ENCODE measurements at places on chromosomes 13 and 19. TPM values are rescaled to one million over a fixed set of nuclear protein-coding genes. Genes with fewer than 3 reads are reported as not detected.

DNA sequence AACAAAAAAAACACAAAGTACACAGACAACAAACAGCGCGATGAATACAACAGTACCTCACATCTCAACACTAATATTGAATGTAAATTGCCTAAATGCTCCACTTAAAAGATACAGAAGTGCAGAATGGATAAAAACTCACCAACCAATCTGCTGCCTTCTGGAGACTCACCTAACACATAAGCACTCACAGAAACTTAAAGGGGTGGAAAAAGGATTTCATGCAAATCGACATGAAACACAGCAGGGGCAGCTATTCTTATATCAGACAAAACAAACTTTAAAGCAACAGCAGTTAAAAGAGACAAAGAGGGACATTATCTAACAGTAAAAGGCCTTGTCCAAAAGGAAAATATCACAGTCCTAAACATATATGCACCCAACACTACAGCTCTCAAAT is 209.5 kb downstream of the ABCC4 start:
- DNase-seq = no peak

- no peak for DNase-seq
These were observed 517.7 kb downstream of the MYO16 start for GRCh38 chr13:109146912-109147647.

DNA sequence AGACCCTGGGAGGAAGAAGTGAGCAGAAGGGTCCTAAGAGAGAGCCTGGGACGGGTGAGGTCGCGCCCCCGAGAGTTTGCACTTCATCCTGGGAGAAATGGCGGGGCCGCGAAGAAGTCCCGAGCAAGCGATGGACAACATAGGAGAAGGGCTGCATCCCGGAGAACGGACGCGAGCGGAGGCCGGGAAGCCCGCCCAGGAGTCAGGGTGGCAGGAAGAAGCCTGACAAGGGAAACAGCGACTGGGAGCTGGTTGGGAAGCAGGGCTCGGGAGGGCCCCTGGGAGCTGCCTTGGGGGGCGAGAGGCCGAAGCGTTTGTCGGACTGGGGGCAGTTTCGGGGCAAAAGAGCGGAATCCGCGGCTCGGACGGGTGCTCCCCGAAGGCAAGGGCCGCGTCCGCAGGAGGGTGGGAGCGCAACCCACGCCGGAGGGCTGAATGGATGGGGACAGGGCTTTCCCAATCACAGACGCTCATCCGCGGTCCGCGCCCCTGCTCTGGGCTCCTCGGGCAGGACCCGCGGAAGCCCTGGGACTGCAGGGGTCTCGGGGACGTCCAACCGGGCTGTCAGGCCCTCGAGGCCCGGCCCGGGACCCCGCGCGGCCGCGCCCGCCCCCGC is 469 bp downstream of the ABHD17A start:
- DNase-seq = no peak

DNA sequence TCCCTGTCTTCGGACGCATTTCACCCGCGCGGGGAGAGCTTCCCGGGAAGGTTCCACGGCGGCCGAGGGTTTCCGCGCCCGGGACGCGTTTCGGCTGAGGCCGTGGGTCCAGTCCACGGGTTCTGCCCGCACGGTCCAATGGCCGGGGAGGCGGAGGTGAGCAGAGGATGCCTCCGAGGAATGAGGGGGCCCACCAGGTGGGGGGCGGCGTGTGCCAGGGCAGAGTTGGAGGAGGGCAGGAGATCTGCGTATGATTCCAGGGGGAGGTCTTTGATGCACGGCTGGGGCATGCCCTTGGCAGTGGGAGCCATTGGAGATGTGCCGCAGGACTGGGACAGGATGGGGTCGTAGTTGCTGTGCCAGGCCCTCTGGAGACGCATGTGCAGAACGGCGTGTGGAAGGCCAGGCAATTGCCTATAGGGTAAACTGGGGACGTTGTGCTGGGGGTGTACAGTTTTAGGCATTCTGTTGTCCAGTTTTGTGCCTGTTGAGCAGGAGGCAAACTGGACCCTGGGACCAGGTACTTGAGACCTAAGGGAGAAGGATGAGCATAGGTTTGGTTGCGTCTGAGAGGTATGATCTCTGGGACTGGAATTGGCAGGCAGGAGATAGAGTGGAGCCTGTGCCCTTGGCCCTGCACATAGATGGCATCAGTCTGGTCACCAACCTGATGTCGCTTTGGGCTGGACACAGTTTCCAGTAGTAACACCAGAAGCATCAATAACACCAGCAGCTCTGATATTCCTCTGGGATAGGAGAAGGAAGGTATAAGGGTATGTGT is 751 bp downstream of the ZNF584 start:
- DNase-seq = no peak

GRCh38 chr13:78326633-78327032 is 276.7 kb downstream of the POU4F1 start:
- DNase-seq = no peak

DNA sequence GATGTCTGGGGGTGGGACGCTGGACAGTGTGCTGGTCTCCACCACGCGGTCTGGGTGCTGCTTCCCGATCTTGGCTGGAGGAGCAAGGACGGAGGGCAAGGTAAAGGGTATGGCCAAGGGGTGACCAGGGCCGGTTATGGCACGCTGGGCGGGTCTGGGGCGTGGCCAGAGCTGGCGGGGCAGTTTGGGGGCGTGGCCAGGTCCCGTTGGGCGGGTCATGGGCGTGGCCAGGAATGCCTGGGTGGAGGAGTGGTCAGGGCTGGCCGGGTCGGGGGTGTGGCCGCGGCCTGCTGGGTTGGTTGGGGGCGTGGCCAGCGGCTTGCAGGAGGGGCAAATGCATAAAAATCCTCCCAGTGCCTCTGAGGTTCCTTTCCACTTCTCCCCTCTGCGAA is 19.2 kb downstream of the GPX4 start:
- DNase-seq = peak; percentile 68

The WDR18 gene
- total RNA-seq = 55.5 TPM

GRCh38 chr19:49936549-49936948 is 7.2 kb upstream of the NUP62 start:
- DNase-seq = no peak

GRCh38 chr19:35213663-35214632 is 14.6 kb downstream of the FAM187B start:
- peak; percentile 83 for DNase-seq

The CD209 gene
- not detected for total RNA-seq

The SYNGR4 gene
- 0.41 TPM for total RNA-seq

- no peak for DNase-seq
These were observed 127.2 kb upstream of the MAB21L1 start for GRCh38 chr13:35603593-35604285.

- no peak for DNase-seq
These were observed 211.9 kb downstream of the OLFM4 start for GRCh38 chr13:53240401-53241025.

DNA sequence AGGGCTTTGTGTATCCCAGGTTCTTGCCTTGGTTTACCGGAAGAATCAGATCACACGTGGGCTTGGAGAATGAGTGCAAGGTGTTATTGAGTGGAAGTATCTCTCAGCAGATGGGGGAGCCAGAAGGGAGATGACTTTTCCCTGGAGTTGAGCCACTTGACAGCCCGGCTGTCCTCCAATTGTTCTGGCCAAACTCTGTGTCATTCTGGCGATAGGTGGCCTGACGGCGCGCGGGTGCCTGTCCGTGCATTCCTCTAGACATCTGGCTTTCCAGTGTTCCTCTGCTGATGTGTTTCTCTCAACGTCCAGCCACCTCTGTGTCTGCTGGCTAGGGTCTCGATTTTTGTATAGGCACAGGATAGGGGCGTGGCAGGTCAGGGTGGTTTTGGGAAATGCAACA is 181.9 kb downstream of the SHISA2 start:
- DNase-seq = no peak

- DNase-seq = no peak
These were observed 1.7 kb upstream of the DBP start for GRCh38 chr19:48638831-48639381.

The MYBPC2 gene
- 0.91 TPM for total RNA-seq

The CAB39L gene
- 5.2 TPM for total RNA-seq

- DNase-seq = peak; percentile 62
These were observed 669 bp downstream of the GADD45B start for GRCh38 chr19:2476451-2477140.

The NTN5 gene
- total RNA-seq = 1.6 TPM

DNA sequence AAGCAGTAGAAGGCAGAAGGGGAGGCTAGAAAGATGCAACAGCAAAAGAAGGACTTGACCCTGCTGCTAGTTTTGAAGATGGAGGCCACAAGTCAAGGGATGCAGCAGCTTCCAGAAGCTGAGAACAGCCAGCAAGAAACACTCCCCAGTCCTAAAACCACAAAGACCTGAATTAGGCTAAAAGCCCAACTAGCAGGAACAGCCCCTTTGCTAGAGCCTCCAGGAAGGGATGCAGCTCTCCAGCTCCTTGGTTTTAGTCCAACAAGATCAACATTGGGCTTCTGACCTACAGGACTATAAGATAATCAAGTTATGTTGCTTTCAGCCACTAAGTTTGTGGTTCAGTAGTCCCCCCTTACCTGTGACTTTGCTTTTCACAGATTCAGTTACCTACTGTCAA is 10.5 kb upstream of the LATS2 start:
- DNase-seq = no peak

The ZNF558 gene
- total RNA-seq = 32.0 TPM

DNA sequence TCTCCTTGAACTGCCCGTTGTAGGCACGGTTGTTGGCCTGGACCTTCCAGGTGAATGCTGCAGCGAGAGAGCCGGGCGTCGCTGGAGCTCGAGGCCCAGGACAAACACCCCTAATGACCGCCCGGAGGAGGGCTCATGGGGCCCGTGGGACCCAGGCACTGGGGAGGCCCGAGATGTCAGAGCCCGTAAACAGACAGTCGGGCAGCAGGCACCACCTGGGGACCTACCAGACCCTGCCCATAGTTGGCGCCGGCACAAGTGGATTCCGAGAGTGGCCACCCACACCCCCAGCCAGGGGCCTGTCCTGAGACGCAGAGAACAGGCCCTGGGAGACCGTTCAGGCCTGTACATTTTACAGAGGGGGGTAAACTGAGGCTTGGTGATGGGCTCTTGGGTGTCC is 2.4 kb downstream of the ATP8B3 start:
- no peak for DNase-seq

The KLK12 gene
- total RNA-seq = not detected

DNA sequence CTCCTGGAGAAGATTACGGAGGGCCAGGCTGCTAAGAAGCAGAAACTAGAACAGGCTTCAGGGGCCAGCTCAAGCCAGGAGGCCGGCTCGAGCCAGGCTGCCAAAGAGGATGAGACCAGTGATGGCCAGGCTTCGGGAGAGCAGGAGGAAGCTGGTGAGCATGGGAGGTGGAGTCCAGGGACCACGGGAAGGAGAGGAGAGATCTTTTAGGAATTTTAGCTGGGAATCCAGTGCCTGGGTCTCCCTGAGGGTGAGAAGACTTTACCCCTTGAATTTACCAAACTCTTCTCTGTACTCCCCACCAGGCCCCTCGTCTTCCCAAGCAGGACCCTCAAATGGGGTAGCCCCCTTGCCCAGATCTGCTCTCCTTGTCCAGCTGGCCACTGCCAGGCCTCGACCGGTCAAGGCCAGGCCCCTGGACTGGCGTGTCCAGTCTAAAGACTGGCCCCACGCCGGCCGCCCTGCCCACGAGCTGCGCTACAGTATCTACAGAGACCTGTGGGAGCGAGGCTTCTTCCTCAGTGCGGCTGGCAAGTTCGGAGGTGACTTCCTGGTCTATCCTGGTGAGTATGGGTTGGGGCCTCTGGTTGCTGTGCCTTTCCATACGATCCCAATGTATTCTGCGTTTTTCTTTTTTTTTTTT is 824 bp downstream of the TSEN34 start:
- no peak for DNase-seq

The DLL3 gene
- 0.97 TPM for total RNA-seq

- no peak for DNase-seq
These were observed 244.7 kb downstream of the COL4A1 start for GRCh38 chr13:110062077-110062776.

GRCh38 chr19:33226550-33227241 is 1.0 kb upstream of the SLC7A10 start:
- no peak for DNase-seq

GRCh38 chr13:43545317-43545874 is 241.4 kb downstream of the ENOX1 start:
- DNase-seq = no peak

The NKG7 gene
- 92.4 TPM for total RNA-seq

DNA sequence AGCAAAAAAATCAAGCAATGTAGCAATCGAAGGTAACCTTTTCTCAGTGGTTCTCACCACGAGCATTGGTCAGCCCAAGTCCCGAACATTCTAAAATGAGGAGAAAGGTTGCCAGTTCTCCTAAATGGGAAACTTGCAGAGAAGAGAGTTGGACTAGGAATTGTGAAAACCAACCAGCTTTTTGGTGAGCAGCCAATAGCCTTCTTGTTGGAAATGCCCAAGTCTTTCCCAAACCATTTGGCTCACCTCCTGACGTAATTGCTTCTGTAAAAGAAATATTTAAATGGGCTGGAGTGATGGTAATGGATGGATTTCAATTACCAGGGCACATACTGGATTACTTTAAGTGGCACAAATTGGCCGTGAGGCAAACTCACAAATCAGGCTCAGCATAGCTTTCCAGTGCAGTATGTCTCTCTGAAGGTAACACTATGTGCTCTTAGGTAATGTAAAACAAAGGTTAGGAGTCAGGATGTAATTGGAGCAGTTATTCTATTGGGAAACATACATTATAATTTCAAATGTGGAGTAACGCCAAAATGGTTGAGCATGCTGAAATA is 423.2 kb downstream of the KLF5 start:
- DNase-seq = no peak

DNA sequence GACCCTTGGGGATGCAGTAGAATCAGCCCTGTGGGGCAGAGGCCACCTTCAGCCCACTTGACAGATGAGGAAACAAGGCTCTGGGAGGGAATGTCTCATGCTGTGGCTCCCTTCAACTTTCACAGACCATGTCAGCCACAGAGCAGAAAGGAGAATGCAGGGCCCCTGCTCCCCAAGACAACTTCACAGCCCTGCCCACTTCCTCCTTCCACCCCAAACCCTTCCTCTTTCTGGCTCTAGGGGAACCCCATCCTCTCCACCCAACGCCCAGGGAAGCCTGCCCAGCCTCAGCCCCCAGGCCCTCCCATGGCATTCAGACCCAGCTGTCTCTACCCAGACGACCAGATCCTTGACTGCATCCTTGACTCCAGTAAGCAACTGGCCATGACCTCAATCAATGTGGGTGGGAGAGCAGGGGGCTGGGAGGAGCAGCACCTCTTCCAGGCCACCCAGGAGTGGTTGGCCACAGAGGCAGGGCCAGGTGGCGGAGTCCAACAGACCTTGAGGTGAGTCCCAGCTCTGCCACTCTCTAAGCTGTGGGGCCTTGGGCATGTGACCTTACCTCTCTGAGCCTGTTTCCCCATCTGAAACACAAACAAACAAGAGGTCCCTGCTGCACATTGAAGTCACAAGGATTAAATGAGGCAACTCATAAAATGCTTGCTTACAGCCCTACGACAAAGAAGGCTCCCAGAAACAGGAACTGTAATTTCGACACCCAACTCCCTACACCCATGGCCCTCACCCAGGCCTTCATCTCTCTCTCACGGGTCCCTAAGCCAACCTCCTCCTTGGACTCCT is 15.8 kb downstream of the DEDD2 start:
- DNase-seq = no peak

The ADPRHL1 gene
- total RNA-seq = not detected

The ZNF324B gene
- 5.7 TPM for total RNA-seq

The ZNF175 gene
- 14.2 TPM for total RNA-seq

The CEACAM18 gene
- total RNA-seq = not detected
